ENCODE measurements at places on chromosomes 12 and 14.

DNA sequence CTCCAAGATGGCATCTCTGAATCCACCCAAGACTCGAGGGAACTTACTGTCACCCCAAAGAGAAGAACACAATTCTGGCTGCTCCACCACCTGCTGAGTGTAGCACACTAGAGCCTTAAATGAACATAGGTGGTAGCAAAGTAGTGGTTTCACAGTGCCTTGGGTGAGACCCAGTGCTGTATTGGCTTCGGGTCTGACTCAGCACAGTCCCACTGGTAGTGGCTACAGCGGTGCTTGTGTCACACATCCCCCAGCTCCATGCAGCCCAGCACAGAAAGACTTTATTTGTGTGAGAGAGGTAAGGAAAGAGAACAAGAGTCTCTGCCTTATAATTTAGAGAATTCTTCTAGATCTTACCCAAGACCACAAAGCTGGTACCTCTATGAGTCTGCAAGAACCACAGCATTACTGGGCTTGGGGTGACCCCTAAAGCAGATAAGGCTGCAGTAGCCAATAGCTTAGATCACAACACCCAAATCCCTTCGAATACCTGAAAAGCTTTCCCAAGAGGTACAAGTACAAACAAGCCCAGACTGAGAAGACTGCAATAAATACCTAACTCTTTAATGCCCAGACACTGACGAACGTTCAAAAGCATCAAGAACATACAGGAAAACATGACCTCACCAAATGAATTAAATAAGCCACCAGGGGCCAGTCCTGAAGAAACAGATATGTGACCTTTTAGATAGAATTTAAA lies 83.3 kb upstream of the SLC38A4 start:
- no peak for DNase-seq

DNA sequence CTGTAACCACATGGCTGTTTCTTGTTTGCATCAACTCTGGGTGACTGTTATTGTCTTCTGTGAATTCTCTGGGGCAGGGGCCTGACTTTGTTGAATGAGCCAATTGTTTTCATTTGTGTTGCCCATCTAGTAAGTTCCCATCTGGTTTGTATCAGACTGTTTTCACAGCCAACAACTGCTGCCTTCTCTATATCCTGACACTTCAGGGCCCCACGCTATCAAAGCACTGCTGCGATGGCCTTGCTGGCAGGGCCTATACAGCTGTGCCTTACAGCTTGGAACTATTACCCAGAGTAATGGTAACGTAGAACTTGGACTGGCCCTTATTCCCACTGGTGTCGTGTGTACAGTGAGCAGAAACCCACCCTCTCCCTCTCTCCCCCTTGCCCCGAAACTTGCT lies 104.3 kb upstream of the DACT1 start:
- no peak for DNase-seq

DNA sequence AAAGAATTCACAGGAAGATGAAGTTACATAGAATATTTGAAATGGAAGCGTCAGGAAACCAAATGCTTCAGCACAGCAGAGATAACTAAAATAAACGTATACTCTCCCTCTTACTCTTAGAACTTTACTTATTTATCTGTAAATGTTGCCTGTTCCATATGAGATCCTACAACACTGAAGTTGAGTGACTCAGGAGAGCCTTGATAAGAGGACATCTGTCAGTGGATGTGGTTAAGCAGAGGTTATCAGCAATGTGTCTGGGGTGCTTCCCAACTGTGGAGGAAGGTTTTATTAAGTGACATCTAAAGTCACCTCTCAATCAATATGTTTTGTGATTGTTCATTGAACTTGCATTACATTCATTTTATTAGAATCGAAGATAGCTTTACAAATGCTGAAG lies 81.9 kb downstream of the NEDD1 start:
- DNase-seq, result no peak

GRCh38 chr14:68395604-68396003 lies 397.3 kb downstream of the ZFP36L1 start:
- no peak for DNase-seq

DNA sequence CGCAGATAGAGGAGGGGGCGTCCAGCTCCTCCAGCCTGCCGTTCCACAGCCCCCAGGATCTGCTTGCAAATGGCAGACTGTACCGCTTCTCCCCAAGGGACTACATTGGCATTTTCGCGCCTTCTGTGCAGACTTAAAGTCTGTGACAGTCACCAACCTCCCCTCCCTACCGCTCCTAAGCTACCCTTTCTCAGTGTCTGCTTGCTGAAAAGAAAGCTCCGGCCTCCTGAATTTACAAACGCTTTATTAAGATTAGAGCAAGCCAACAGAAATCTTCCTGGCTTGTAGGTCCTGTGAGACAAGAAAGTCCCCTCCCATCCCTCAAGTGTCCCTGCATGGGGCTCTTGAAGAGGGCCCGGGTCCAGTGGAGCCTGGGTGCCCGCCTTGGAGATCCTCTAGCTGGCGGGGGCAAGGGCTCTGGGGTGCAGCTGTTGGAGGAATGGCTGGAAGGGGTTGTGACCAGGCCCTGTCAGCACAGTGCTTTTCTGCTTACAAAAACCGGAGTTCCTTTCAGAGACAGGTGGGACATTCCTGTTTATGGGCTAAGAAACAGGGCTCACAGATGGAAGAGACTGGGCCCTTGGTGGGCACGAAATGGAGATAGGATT lies 2.8 kb upstream of the DLK1 start:
- no peak for DNase-seq

DNA sequence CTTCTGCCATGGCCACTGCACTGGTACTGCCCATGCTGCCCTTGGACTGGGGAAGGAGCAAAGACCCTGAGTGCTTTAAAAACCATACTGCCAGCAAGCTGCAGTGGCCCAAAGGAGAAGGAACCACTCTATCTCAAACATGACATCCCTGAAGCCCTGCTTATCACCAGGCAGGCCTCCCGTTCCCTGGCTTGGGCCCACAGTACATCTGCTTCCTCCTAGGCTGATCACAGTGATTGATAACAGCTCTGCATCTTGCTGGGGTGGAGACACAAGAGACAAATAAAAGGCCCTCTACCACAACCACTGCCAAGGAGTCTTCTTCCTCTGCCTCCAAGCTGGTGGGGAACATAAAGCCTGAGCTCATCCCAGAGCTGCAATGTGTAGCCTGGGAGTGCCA lies 567.5 kb downstream of the TRHDE start:
- no peak for DNase-seq

GRCh38 chr14:36167431-36167830 lies 9.1 kb downstream of the PTCSC3 start:
- no peak for DNase-seq

DNA sequence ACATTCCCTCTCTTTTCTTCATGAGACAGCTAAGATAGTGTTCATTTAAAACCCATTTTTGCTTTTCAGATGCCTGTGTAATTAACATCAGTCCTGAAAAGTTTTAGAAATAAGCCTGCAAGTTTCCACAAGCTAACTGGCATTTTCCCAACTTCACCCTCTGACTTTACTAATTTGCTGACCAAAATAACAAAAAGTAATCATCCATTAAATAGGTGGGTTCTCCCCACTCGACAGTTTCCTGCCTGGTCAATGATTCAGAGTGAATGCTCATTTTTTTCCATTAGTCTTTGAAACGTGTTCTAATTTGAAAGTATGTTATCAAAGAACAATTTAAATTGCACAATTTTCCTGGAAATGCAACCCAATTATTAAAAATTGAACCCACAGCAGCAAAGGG lies 23.6 kb downstream of the NELL2 start:
- no peak for DNase-seq

DNA sequence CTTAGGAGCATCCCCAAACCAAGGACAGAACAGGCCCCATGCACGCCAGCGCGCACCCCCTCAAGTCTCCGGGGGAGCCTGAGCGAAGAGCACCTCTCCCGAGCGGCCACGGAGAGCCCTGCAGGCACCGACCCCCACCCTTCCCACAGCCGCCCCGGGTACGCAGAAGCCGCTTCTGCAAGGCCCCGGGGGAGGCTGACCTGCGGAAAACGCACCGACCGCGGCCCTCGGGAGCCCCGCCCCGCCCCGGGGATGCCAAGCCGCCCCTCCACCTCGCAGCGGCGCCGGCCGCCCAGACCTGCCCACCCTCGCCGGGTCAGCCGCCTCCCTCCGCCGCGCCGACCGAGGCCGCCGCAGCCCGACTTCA lies 385 bp downstream of the CAPRIN2 start:
- peak; percentile 52 for DNase-seq

DNA sequence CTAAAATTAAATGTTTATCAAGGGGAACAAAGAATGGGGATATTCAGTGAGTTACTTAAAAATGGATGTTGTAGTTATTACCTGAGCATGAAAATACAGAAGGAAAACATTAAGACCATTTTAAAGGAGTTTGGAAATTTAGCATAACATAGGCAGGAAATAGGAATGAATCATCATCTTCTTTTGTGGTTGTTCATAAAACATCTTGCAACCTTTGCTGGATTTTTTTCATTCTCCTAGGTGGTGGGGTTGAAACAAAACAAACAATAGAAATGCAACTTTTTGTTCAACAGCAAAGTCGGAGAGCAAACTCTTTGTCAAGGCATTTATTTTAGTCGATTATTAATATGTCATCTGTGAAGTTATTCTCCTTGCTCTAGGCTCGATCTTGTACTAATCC lies 275.1 kb downstream of the IPO8 start:
- no peak for DNase-seq

DNA sequence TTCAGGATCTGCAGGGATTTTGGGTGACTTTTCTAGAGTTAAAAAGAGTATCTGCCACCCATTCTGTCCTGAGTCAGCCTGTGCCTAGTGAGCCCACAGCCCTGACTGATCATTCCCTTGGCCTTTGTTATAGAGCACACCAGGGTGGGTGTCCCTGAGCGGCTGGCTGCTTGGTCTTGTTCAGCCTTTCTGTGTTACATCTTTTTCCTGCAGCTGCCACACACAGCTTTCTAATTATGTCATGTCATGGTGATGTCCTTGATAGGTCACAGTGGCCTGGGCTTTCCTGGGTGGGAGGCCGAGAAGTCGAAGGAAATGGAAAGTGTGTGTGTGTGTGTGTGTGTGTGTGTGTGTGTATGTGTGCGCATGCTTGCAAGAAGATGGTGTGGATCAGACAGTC lies 293.2 kb upstream of the CRY1 start:
- DNase-seq, result no peak

- DNase-seq, result no peak
Observed at GRCh38 chr12:52079576-52080402, at the start of gene SMIM41. Gene SMIM41 (plus strand): TSS chr12:52079704. CDS start chr12:52079780, 76 bp downstream.

DNA sequence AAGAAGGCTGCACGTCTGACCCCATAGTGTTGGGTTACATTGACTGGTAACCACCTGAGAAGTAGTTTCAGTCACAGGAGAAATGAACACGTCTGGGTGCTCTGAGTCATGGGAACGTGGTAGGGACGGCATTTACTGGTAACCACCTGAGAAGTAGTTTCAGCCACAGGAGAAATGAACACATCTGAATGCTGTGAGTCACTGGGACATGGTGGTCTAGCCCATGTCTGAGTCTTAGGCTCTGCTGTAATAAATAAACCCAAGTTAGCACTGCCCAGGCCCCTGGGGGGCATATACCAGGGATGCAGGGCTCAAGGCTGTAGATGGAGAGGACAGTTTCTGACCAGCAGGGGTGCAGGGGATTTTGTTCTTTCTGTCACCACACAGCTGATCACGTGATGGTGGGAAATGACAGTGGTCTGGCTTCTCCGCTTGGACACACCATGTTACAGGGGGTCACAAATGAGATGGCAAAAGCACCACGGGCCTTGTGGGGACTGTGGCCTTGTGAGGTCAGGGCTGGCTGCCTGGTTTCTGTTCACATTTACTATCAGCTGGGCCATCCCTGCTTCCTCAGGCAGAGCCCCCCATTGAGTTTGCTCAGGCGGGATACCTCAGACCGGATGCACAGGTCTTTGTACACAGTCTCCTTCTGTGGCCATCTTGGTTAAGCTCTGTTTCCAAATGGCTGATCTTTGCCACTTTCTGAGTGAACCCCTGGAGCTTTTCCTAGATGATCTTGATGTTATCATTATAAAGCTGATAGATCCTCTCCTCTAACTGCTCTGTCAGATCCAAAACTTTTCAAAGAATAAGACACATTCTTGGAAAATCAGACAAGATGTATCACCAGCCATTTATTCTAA lies 9.8 kb upstream of the C12orf42 start:
- DNase-seq, result peak; percentile 18

- no peak for DNase-seq
Observed at GRCh38 chr12:131061041-131061806, 107.5 kb downstream of the ADGRD1 start.

DNA sequence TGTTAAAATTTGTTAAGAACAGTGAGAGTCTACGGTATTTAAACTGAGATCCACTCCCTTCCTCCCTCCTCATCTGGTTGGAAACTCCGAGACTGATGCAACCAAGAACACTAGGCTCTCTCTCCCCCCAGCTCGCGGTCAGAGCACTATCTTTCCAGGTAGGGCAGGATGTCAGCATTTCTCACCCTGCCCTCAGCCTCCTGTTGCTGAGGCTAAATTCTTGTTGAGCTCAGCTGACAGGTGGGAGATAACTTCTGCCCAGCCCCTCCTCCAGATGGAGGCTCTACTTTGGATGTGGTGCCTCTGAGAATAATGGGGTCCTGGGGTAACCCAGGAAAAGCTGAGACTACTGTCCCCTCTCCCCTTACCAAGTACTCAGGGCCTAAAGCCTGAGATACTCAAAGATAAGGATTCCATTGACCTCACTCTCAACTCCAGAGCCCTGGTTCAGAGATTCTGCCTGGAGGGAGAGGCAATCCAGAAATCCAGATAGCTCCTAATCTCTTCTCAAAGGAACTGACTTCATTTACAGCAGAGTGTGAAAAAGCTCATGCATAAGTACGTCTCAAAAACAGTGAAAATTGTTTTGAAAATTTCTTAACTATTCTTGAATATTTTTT lies 110.1 kb downstream of the EML5 start:
- no peak for DNase-seq

- DNase-seq, result no peak
Observed at GRCh38 chr12:31536672-31537071, 54.3 kb downstream of the DENND5B start.

DNA sequence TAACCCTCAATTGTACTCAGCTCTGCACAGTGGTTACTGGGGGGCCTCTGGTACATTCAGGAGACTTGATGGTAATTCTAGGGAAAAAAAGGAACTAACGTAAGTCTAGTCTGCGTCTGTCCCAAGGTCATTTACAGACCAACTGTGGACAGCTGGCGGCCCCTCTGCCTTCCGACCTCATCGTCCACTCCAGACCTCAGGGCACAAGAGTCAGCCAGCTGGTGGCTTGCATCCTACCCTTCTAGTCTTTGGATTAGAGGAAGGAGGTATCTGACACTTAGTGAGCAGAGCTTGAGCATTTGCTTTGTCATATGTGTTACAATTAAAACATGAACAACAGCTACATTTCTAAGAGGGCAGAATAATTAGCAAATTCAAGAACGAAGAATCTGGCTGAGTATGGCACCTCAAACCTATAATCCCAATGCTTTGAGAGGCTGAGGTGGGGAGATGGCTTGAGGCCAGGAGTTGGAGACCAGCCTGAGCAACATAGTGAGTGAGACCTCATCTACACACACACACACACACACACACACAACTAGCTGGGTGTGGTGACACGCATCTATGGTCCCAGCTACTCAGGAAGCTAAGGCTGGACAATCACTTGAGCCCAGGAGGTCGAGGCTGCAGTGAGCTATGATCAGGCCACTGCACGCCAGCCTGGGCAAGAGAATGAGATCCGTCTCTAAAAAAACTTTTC lies 36.5 kb downstream of the SSH1 start:
- DNase-seq, result no peak

Data from CD8-positive, alpha-beta T cell (primary cell).